ENCODE measurements at places on chromosomes 5 and 9. TPM values are rescaled to one million over a fixed set of nuclear protein-coding genes. Genes with fewer than 3 reads are reported as not detected.

SPATA6L gene
- total RNA-seq, result 2.6 TPM

PHYHD1 gene
- total RNA-seq, result 1.0 TPM

CD74 gene
- total RNA-seq, result 411 TPM

SLIT3 gene
- not detected for total RNA-seq

ZFP2 gene
- total RNA-seq, result 0.36 TPM

PCDHA1 gene
- not detected for total RNA-seq

TMEM215 gene
- total RNA-seq, result not detected

PLAC8L1 gene
- not detected for total RNA-seq

GLRA1 gene
- not detected for total RNA-seq

- no peak for DNase-seq
Measured at GRCh38 chr9:110986529-110986928, 51.7 kb downstream of the LPAR1 start.

DNA sequence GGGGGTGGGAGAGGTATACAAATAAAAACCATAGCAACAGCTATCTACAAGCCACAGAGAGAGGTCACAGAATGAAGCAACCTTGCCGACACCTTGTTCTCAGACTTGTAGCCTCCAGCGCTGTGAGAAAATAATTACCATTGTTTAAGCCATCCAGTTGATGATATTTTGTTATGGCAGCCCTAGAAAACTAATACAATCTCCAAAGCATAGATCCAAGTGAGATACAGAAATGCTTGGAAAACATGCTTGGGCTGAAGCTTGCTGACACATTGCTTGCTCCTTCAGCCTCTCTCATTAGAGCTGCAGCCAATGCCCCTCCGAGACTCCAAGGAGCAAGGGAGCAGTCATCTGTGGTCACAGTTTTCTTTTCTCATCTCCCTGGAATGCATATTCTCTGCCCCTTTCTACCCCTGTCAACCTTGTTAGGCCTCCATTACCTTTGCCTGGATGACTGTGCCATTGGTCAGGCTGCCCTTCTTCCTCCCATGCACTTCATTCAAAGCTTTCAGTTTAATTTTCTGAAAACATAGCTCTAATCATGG, 401.4 kb upstream of the KLF4 start:
- no peak for DNase-seq

GRCh38 chr9:93588641-93589609, 12.5 kb downstream of the PHF2 start:
- no peak for DNase-seq

- DNase-seq, result no peak
Measured at GRCh38 chr5:141866096-141866495, 12.1 kb downstream of the PCDH1 start.

DNA sequence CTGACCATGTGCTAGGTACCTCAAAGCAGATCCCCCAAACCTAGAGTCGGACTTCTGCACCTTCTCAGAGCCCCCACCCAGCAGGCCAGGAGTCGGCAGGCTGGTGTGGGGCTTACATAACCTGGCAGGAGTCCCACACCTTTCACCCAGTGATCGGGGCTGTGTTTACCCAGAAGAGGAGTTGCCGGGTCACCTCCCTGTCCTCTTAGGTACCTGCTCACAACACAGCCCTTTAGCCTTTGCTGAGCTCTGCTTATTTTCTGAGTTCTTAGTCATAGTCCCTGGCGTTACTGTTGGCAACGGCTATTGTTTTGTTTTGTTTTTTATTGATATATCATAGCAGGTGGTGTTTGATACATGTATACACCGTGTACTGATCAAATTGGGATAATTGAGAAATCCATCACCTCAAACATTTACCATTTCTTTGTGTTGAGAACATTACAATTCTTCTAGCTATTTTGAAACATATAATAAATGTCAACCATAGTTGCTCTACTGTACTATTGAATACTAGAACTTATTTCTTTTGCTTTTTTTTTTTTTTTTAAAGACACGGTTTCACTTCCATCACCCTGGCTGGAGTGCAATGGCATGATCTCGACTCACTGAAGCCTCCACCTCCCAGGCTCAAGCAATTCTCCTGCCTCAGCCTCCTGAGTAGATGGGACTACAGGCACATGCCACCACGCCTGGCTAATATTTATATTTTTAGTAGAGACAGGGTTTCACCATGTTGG, 10.4 kb upstream of the EEIG1 start:
- no peak for DNase-seq

GRCh38 chr5:158013939-158014338, 155.0 kb upstream of the CLINT1 start:
- no peak for DNase-seq

- no peak for DNase-seq
Measured at GRCh38 chr5:142072488-142072887, 36.1 kb upstream of the NDFIP1 start.

- no peak for DNase-seq
Measured at GRCh38 chr5:143217065-143217803, 186.3 kb downstream of the NR3C1 start.

Data from CD8-positive, alpha-beta T cell (primary cell).